ENCODE measurements at places on chromosomes 11 and 22.

DNA sequence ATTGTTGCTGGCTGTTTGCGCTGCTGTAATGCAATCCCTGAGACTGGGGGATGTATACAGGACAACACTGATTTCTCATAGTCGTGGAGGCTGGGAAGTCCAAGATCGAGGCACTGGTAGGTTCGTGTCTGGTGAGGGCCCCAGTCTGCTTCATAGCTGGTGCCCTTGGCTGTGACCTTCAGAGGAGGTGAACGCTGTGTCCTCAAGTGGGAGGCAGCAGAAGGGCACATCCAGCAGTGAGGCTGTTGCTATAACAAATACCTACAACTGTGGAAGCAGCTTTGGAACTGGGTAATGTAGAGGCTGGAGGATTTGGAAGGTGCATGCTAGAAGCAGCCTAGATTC lies 21.3 kb downstream of the KRTAP5-5 start:
- DNase-seq = no peak

GRCh38 chr22:26892166-26893041 lies 235.0 kb downstream of the MIAT start:
- DNase-seq = no peak

GRCh38 chr11:93329936-93330445 lies 551 bp upstream of the DEUP1 start:
- no peak for DNase-seq

- DNase-seq = no peak
Measured at GRCh38 chr22:49392841-49393510, 434.7 kb downstream of the BRD1 start.

GRCh38 chr11:47378836-47379170 lies 456 bp upstream of the SPI1 start:
- DNase-seq = no peak

DNA sequence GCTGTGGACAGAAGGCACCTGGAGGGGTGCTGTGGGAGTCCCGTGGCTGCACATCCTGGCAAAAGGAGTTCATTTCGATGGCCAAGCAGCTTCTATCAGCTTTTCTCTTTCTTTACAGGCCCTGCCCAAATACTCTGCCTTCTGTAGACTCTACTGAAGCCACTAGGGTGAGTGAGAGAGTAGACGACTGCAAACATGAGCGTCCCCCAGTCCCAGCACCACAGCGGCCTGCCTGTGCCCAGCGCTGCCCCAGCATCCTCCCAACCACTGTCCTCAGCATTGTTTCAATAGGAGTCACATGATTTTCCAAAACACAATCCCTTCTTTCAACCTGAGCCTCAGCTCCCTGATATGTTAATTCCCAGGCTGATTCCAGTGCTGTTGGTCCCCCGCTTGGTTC lies 110.0 kb downstream of the KIRREL3 start:
- DNase-seq = no peak

DNA sequence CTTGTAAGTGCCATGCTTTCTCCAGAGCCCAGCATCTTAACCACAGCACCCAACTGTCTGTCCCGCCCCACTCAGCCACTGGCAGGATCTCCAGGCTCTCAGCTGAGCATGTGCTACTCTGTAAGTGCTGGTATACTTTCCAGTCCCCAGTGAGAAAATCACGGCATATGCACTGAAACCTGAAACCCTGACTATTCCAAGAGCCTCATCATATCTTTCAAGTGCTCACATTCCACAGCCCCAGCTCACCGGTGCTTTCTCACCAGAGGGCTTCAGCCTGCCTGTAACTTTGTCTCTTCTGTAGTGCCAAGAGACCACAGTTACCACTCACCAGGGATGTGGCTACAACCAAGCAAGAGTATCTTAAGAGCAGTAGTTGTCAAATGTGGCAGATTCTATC lies 24.4 kb upstream of the PAMR1 start:
- no peak for DNase-seq

DNA sequence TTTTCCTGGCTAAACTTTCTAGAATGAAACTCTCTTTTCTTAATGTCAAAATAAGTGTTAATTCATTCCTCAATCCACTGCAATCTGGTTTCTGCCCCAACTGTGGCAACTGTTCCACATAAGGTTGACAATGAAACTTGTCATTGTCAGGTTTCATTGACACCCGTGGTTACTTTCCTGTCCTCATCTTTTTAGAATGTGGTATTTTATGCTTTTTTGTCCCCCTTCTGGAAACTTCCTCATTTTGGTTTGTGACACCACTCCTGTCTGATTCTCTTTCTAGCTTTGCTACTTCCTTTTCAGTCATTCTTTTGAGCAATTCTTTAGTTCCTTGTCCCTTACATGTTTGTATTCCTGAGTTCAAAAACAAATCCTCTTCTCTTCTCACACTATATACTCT lies 7.5 kb upstream of the PDE3B start:
- no peak for DNase-seq

- no peak for DNase-seq
Measured at GRCh38 chr11:74018331-74019005, 9.6 kb upstream of the UCP3 start.

DNA sequence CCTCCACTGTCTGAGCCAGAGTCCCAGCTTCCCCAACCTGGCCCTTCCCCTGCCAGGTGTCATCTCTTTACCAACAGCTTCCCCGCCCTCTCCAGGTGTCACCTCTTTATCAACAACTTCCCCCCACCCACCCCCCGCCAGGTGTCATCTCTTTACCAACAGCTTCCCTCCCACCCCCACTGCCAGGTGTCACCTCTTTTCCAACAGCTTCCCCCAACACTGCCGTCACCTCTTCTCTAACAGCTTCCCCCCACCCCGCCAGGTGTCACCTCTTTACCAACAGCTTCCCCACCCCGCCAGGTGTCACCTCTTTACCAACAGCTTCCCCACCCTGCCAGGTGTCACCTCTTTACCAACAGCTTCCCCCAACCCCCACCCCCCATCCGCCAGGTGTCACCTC lies 29.8 kb upstream of the TTLL12 start:
- no peak for DNase-seq

DNA sequence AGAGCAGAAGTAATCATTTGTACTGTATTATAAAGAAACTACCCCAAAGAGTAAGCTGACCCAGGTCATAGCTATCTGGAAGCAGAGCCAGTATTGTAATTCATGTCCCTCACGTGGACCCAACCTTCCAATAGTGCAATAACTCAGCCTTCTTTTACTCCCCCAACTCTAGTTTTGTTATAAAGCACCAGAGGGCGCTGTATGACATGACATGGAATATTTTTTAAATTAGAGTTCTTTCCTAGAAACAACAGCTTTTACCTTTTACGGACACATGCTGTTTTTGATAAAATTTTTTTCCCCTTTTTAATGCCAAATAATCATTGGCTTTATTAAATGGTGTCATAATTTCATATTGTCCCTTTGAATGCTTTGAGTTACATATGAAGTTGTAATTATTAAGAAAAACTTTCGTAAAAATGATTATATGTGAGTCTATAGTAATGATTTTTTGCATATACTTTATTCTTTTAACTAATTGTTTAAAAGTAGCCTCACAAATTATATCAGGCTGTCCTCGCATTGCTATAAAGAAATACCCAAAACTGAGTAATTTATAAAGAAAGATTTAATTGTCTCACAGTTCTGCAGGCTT lies 76.9 kb downstream of the DKK3 start:
- DNase-seq = no peak

GRCh38 chr11:130064596-130064995 lies 5.1 kb upstream of the APLP2 start:
- no peak for DNase-seq

DNA sequence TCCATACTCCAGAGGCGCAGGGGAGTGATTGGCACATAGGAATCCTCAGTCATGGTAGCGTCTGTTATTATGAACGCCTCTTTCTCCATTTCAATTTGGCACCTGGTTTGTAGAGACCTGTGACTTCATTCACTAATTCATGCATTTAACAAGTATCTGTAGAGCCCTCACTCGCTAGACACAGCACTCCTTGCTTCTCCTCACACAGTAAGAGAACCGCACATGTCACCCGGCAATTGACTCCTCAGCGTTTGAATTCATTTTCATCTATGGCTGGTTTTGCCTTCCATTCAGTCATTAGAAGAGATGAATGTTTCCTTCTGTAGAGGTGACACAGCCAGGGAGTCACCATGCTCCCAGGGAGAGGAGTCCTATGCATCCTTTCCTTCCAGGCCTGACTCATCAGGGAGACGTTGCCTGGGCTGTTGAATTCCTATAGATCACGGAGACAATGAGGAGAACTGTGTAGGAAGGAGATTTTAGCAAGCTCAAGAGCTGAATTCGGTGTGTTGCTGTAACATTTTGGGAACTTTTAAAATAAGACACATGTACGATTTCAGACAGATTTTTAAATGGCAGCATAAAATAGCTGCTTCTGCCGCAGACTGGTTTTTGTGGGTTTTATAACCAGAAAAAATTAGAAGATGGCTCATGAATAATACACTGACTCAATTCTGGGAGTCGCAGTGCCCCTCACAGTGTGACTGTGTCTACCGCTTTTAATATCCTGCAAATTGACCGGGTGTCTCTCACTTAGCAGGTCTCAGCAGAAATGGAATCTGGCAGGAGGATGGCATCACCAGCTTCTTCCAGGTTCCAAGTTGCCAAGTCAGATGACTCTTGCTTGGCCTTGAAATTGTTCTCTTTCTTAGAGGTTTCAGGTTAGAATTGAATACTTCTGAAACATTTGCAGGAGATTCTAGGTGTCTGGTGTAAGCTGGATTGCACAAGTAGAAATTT lies 44.4 kb upstream of the CLMP start:
- DNase-seq = no peak

- DNase-seq = no peak
Measured at GRCh38 chr11:75656044-75656727, 12.7 kb downstream of the MAP6 start.

DNA sequence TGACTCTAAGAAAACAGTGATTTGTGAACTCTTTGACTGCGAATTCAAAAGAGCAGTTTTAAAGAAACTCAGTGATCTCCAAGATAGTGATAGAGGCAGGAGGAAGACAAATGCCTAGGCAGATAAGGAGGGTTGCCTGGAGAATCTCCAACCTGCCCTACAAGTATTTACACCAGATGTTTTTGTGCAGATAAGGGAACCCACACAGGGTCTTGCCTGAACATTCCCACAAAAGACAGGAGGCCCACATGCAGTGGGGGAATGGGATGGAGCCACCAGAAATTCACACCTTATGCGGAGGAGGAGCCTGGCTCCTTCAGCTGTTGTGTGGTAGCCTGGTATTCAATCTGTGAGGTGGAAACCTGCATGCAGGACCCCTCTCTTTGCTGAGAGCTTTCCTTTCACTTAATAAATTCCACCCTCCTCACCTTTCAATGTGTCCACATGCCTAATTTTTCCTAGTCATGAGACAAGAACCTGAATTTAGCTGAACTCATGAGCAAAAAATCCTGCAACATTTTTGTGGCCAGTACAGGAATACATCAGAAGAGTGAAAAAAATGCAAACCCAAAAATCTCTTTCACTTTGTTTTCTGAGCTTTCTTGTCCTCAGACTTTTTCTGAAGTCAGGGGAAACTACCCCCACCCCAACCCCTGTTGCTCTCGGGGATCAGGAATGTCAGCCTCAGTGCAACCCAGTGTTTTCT lies 8.1 kb upstream of the GLYAT start:
- no peak for DNase-seq

GRCh38 chr11:113528982-113529381 lies 53.8 kb upstream of the DRD2 start:
- DNase-seq = no peak

- DNase-seq = no peak
Measured at GRCh38 chr22:30855266-30855665, 113.3 kb downstream of the MORC2 start.

- DNase-seq = no peak
Measured at GRCh38 chr22:27489178-27489675, 312.3 kb downstream of the MN1 start.

DNA sequence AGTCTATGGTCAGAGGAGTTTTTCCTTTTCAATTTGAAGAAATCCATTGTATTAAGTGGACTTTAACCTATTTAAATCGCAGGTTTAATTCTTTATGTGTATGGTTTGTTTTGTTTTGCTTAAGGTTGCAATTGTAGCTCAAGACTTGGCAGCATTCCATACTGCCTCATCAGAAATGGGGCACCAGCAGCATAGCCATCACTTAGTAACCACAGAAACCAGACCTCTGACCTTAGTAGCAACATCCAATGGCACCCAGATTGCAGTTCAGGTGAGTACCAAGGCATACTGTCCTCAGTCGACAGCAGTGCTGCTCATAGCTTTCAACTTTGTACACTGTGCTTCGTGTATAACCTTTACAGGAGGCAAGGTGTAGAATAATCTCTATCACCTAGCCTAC lies 48.4 kb upstream of the WEE1 start:
- no peak for DNase-seq

DNA sequence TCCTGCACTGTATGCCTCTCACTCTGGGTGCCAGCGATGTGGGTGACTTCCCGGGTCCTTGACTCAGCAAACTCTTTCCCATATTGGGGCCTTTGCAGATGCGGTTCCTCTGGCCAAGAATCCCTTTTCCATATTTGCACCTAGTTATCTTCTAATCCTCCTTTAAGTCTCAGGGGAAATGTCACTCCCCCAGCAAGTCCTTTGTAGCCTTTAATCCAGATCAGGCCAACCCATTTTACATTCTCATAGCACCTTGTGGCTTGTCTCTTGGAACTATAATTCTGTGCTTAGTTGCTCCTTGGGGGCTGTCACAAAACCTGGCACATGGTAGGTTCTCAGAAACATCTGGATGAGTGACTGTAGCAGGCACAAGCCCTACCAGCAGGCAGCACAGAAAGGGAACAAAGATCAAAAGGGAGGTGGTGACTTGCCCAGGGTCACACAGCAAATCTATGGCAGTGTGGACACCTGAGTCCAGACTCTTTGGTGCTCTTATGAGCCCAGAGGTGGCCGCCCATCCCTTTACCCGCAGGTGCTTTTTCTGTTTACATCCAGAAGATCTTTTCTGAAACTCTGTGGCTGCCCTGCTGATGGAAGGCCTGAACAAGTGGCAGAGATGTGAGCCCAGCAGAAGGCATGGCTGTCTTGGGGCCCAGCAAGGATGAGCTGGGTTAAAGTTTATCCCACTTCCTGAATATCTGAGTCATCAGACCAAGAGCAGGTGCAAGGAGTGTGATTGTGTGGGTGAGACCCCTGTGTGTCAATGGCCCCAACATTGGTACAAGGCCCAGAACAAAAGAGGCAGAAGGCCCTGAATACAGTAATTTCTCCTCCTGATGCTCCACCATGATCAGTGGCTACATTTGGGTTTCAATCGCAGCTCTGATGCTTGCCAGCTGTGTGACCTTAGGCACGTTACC lies 78.6 kb upstream of the GRK3 start:
- no peak for DNase-seq

DNA sequence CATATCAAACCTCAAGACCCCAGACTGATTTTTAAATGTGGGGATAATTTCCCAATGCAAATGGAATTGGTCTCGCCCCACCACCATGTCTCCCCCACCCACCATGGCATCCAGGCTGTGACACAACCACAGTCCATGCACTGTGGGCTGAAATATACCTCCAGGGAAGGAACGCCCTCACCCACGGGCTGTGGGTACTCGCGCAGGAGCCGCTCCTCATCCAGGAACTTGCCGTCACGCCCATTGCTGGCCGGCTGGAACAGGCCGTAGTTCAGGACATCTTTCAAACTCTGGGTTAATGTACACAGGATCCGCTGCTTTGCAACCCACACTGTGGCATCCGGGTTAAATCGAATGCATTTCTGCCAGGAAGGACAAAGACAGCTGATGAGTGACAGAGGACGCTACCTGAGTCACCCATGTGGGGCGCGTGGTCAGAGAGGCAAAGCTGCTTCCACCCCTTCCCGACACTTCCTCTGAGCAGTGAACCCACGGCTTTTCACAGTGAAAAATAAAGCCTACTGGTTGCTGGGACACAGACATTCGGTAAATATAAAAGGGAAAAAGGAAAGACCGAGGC lies 133.6 kb downstream of the SHANK2 start:
- no peak for DNase-seq

- DNase-seq = no peak
Measured at GRCh38 chr11:75938543-75938942, 123.5 kb downstream of the UVRAG start.

GRCh38 chr11:17443926-17444690 lies 32.5 kb downstream of the ABCC8 start:
- no peak for DNase-seq

Data from activated CD4-positive, alpha-beta T cell treated with anti-CD3 and anti-CD28 coated beads, Interleukin-2, amount 50 U/mL, for 1 hour (primary cell).